Neural crest cell (in vitro differentiated cells): ENCODE measurements at places on chromosomes 11 and 22.

GRCh38 chr22:27775087-27775698 lies 26.4 kb downstream of the MN1 start:
- no peak for DNase-seq

DNA sequence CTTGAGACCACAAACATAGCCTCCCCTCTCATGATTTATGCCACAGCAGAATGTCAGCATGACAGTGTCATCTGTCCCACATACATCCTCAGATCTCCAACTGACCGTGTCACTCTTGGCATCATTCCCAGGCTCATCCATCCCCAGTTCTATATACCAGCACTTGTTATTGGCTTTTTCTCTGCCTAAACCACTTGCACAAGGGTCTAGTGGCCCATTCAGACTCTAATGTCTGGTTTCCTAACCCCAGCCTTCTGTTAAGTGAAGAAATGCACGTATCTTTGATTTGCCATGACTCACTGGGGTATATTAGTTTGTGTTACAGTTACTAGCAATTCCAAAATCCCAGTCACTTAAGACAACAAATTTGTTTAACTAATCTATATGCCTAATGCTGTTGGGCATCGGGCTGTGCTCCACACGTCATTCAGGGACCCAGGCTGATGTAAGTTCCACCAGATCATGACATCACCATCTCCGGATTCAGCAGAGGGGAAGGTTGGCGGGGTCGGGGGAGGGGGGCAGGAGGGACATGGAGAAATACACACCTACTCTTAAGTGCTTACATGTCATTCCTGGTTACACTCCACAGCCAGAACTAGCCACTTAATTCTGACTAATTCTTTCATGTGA lies 517.4 kb downstream of the BUD13 start:
- no peak for DNase-seq

DNA sequence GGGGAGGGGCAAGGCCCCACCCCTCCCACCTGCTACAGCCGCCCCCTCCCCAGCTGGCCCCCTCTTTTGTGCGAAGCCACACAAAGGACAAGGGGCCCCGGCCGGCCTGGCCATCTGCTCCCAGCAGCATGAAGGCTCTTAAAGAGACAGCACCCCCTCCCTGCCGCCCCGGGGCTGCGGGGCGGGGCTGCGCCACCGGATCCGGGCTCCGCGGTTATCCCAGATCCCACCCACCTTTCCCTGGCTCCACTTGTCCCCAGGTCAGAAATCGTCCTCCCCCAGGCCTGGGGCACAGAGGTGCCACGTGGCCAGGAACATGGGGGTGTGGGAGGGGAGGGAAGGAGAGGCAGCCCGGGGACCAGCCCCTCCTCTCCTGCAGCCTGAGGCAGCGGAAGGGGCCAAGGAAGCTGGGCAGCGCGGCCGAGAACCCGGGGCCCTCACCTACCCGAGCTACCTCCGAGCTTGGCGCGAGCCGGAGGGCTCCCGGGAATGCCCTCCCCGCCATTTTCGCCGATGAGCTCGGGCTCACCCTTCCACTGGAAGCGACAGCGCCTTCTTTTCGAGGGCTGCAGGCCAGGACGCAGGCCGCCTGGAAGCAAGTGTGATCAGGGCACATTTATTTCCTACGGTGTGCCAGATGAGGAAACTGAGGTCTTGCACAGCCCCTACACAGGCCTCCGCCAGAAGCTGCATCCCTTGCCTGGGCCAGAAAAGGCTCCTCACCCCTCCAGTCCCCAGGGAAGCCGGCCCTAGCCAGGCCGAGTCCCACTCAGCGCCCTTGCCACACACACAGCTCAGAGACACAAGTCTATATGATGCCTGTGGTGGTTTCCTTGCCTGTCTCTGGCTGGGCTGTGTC lies 2.5 kb upstream of the RCOR2 start:
- DNase-seq, result peak; percentile 68

DNA sequence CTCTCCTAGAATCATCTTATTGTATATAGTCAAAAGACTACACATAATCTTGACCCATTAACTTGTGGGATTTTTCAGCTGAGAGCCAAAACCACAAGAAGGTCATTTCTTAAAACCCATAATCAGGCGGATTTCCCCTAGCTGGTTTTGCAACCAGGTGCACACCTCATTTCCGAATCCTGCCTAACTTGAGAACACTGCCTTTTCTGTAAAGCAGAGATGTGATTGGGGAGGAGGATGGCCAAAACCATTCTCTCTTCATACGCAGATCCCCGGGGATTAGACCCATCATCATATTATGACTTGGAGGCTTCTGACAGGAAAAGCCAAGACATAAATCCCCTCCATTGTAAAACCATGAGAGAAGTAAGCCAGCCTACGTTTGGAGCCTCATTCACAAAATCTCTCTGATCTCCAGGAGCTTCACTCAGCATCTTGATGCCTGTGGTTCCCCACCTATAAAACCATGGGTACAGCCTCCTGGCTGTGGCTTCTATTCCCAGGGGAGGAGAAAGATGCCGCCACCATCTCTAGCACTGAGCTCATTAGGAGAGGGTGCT lies 191.3 kb downstream of the KIF18A start:
- no peak for DNase-seq

GRCh38 chr11:130159657-130160497 lies at the start of gene ST14:
TSS of gene ST14 (plus strand) at chr11:130159782. CDS start at chr11:130159980, 198 bp downstream.
- DNase-seq, result peak; percentile 12

GRCh38 chr11:79095424-79095823 lies 345.4 kb downstream of the TENM4 start:
- DNase-seq, result no peak

- no peak for DNase-seq
Measured at GRCh38 chr11:62974848-62975522, 9.8 kb downstream of the SLC22A6 start.

- no peak for DNase-seq
Measured at GRCh38 chr11:64715756-64716472, 7.1 kb downstream of the NRXN2 start.

- DNase-seq, result no peak
Measured at GRCh38 chr11:37072538-37073055, 474.6 kb upstream of the RAG2 start.

- DNase-seq, result no peak
Measured at GRCh38 chr11:62540804-62541701, 5.6 kb downstream of the AHNAK start.

DNA sequence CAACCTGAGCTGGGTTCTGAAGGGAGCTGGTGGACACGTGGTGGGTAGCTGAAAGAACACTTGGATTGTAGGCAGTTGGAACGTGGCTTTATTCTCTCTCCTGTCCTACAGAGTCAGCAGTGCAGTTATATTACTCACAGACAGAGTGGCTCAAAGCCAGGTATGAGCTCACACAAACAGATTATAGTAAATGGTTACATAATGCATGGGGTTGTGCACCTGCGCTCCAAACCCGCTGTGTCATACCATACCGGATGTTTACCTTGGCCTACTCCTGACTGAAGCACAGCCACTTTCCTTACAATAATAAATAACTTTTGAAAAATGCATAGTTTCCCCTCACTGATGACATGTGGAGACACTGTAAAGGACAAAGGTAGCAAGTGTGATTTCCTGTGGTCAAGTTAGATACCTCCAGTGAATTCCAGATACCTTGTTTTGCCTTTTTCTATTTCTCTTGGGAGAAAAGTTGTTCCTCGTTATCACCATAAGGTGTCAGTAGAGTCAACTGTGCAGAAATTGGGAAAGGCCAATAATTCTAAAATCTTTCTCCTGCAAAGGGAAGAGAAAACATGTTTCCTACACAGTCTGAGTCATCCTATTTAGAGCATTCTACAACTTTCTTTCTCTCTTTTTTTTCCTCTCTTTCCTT lies 13.5 kb downstream of the MS4A6A start:
- DNase-seq, result no peak

DNA sequence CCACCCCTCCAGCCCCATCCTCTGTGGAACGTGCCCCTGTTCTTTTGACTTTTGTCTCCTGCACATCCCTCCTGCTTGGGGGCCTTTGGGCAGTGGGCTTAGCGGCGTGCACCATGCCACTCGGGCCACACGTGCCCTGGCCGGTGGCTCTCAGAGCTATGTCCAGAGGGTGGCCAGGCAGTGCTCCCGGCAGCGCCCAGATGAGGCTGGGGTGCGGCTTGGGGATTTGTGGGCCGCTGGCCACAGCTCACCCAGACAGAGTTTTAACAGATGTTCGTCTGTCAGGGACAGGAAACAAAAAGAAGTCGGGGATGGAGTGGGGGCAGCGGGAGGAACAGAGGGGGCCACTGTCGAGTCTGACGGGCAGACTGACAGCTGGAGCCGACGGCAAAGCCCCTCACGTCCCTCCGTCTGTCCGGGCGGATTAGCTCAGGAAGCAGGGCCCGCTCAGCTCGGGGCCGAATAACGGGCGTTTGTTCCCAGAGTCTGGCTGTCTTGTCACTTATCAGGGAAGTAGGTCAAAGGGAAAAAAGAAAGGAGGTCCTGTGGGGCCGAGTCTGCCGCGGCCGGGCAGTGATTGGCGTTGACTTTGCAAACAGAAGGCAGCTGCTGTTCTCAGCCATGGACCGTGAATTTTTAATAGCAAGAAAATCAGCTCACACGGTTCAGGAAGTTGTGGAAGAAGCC lies 61.6 kb downstream of the LRP5 start:
- peak; percentile 56 for DNase-seq

DNA sequence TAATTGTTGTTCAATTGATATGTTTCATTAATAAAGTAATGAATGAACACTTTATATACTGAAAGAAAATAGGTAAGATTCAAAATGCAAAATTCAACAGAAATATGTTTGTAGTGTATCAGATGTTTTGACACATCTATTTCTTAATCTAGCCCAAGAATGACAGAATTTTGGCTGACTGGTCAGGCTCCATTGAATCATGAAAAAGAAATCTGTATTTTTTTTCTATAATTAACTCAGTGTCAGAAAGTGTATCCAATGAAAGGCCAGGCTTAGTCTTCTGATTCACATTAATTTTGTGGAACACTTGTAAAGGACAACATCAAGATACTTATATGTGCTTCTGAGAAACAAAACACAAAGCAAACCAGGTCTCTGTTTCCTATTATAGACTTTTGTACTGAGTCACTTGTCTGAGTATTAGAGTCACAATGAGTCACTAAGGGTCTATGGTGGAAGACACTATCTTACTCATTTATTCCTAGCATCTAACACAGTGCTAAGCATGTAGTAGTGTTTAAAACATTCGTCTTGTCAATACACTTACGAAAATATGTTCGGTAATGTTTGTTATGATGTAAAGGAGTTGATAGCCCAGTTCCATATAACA lies 297.7 kb upstream of the CCDC90B start:
- no peak for DNase-seq

GRCh38 chr11:61553373-61554171 lies 27.3 kb downstream of the SYT7 start:
- no peak for DNase-seq

GRCh38 chr11:34570584-34570983 lies 50.3 kb upstream of the EHF start:
- no peak for DNase-seq

DNA sequence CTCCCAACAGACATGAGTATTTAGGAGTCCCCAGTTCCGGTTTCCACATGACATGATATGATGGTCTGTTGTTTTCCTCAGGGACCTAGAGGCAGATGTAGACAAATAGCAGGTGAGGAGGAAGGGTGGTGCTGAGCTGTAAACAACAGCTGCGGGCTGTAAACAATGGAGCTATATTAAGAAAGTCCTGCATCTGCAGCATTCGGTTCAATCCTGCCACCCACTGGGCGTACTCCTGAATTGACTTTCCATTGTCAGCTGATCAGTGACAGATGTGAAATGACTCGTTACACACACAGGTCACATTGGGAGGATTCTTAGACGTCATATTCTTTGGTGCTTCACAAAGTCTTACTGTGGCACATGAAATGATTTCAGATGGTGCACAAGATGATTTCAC lies 26.8 kb upstream of the RAG1 start:
- DNase-seq, result no peak

DNA sequence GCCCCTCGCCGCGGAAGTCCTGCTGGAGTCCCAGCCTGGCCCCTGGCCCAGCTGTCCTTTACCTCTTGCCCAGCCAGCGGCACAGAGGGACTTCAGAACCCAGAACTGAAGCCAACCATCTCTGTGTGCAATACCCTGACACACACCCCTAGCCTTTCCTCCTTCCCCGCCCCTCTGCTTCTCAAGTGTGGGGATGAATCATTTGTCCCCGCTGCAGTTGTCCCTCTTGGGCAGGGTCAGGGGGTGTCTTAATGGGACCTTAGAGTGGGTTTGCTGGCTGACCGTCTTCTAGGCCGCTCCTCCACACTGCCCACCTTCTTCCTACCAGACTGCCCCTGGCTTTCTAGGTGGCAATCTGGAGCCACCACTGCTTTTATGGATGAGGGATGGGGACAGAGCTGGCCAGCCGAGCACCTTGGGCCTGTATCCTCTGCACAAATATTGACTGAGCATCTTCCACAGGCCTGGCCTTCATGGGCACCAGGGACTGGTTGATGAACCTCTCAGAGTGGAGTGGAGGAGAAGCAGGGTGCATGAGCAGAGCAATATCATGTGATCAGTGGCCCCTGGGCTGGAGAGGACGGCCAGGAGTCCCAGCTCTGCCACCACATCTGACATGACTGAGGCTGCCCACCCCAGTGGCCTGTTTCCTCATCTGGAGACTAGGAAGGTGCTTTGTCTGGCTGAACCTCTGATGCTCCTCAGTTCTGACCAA lies 668 bp upstream of the CHST1 start:
- DNase-seq, result no peak

GRCh38 chr11:17635551-17635938 lies 83.8 kb upstream of the MYOD1 start:
- no peak for DNase-seq

DNA sequence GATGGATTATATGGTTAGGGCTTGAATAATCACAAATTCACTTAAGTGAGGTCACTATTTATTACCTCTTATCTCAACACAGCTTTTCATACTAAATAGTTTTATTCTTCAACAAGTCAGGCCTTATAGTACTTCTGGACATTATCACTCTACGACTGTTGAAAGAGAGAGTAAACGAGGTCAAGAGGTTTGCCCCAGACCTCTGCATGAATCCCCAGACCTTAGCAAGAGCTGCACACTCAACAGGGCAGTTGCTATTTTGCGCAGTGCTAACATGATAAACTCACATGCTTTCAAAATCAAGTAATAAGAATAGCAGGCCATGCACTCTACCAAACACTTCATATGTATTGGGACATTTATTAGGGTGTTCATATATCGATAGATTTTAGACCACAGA lies 60.5 kb downstream of the DDI1 start:
- DNase-seq, result no peak

DNA sequence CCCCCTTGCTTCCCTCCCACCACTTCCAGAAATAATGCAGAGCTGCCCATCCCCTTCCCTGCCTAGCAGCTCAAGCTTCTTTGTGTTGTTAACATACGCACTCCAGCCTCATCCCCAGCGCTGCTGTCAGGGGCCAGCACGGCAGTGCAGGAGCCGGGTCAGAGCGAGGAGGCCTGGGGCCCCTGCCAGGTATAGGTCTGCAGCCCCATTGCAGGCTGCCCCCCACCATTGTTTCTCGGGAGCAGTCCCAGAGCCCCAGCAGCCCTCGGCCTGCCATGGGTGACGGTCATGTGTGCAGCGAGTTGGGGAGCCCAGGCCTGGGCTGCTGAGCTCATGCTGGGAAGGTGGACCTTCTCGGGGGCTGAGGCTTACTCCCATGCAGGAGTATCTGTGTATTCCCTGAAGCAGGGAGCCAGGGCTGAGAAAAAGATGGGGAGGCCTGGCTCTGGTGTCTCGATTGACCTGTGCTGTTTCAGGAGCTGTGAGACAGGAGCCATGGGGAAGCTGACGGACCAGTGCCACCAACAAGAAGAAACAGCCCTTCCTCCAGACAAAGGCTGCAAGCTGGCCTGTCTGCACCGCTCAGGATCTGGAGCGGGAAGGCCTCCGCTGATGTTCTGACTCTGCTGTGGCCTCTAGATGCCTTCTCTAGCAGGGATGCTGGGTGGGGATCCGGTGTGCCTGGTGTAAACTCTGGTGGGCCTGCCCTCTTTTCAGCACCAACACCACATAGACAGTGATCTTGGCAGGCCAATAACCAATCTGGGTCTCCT lies 220.5 kb upstream of the B3GAT1 start:
- DNase-seq, result no peak
